ENCODE measurements at places on chromosomes 5 and 9.

DNA sequence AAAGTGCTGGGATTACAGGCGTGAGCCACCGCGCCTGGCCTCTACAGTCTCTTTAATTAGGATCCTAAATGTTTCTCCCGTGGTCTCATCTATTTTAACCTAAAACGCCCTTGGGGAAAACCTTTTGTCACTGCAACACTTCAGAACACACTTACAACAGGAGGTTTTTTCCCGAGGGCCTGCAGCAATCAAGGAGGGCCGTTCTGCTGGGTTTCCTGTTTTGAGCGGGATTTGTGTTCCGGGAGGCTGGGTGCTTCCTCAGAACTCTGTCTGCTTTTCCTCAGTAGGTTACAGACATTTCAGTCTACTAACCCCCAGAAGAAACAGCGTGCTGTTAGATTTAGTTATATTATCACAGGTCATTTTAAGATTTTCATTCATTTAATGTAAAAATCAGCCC is 65.4 kb upstream of the IRX4 start:
- no peak for DNase-seq

DNA sequence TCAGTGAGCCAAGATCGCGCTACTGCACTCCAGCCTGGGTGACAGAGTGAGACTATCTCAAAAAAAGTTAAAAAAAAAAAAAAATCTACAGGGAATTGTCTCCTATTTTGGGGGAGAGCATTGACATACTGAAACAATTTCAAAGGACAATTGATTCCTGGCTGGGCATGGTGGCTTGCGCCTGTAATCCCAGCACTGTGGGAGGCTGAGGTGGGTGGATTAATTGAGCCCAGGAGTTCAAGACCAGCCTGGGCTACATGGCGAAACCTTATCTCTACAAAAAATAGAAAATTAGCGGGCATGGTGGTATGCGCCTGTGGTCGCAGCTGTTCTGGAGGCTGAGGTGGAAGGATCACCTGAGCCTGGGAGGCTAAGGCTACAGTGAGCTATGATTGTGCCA is 30.6 kb downstream of the GPR107 start:
- DNase-seq: no peak

- no peak for DNase-seq
Measured at GRCh38 chr5:171871711-171872110, 86.1 kb downstream of the SMIM23 start.

GRCh38 chr5:133738271-133738670 is 125.9 kb upstream of the FSTL4 start:
- no peak for DNase-seq

DNA sequence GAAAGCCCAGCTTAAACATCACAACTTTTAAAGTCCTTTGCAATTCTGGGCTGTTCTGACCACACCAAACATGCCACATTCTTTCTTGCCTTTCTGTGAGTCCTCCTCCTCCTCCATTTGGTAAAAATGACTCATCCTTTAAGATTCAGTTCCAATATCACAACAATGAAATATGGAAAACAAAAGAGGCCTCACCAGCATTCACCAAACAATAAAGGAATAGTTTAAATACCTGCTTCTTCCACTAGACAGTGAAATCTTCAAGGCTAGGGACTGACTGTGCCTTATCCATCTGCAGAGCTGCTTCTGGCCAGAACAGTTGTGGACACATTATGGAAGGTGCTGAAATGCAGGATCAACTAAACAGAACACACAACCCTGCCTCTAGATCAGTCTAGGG is 36.0 kb downstream of the NR6A1 start:
- no peak for DNase-seq

DNA sequence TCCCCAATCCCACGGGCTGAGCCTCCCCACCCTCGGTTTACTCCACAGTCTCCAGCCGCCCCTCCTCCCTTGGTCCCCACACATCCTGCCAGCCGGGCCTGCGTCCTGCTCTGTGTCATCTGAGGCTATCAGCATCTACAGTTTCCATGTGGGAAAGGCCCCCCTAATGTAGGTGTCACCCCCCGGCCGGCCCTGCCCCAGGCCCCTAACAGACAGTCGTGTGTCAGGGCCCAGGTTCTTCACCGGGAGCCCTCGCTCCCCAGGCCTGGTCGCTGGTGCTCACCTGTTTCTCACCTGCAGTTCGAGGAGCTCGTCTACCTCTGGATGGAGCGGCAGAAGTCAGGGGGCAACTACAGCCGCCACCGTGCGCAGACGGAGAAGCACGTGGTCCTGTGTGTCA is 62.7 kb downstream of the KCNT1 start:
- DNase-seq: no peak

DNA sequence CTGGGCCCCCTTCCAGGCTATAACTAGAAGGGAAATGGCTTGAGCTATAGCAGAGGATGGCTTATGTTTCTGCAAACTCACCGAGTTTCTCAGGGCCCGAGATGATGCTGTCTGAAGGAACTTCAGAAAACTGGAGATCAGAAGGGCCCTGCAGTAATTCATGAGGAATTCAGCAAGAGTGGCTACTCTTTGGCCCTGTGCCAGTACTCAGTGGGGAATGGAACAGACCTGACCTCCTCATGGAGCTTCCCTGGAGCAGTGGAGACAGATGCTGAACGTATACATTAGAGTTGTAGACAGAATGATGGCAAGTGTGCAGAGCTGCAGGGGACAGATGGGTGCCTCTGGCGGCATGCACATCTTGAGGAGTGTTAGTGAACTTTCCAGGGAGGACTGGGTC is 17.3 kb upstream of the SMIM32 start:
- no peak for DNase-seq

- DNase-seq: no peak
Measured at GRCh38 chr9:136526625-136527066, 19.2 kb downstream of the NOTCH1 start.

GRCh38 chr9:13627502-13627901 is 348.0 kb upstream of the MPDZ start:
- DNase-seq: no peak
